Lower lobe of right lung (tissue), 2 donors: ENCODE measurements at places on chromosomes 5 and 9. TPM values are rescaled to one million over a fixed set of nuclear protein-coding genes. Genes with fewer than 3 reads are reported as not detected.

The C5orf46 gene
- not detected for total RNA-seq

DNA sequence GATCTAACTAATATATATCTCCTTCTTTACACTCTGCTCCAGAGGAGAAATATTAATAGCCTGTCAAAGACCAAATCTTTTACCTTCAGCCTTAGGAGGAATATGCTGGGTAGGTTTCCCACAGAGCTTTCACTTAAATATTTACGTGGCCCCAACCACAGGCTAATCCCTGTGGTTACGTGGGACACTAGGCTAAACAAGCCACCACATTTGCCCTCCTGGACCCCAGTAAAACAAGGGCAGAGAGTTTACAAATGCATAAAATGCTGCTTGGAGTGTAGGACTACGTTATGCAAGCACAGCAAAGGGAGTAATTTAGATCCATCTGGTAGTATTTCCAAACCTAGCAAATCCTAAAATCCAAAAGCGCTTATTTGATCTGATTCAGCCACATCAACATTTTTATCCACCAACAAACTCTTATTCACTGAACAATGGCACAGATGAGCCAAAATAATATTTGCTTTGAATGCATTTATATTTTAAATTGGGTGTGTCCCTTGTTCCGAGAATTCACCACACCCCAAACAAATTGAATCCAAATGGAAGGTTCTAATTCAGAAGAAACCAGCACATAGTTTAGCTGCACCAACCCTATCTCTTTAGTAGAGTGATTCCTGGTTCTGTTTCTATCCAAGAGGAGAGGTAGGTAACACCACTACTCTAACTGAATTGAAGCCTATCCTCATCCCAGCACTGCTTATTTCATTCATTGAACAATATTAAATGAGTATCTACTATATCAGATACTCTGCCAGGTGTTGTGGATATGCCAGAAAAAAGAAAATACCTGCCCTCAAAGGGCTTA lies 179.0 kb downstream of the TSSK1B start:
- H3K4me1 ChIP-seq = peaks cover 32% of the 10 kb centered on the region
- no peak overlapping the region for H3K4me3 ChIP-seq
- no peak overlapping the region for H3K27ac ChIP-seq
- no peaks in the 10 kb centered on the region for H3K36me3 ChIP-seq
- no peaks in the 10 kb centered on the region for H3K27me3 ChIP-seq

The FNBP1 gene
- total RNA-seq = 61.1 TPM

The PARP8 gene
- total RNA-seq = 54.6 TPM

The N4BP3 gene
- total RNA-seq = 7.9 TPM

GRCh38 chr5:147084702-147085101 lies 150.1 kb upstream of the STK32A start:
- no peak overlapping the region for H3K4me3 ChIP-seq
- H3K27me3 ChIP-seq = no peaks in the 10 kb centered on the region
- DNase-seq = no peak
- H3K4me1 ChIP-seq = no peaks in the 10 kb centered on the region

- no peak overlapping the region for H3K27ac ChIP-seq
- no peaks in the 10 kb centered on the region for H3K36me3 ChIP-seq
- peaks cover 14% of the 10 kb centered on the region for H3K4me1 ChIP-seq
- DNase-seq = peak; percentile 43
- no peak overlapping the region for H3K4me3 ChIP-seq
Measured at GRCh38 chr9:126704157-126704891, 90.6 kb downstream of the LMX1B start.

GRCh38 chr9:2286825-2287455 lies 271.8 kb downstream of the SMARCA2 start:
- no peak for DNase-seq
- H3K36me3 ChIP-seq = no peaks in the 10 kb centered on the region
- H3K4me3 ChIP-seq = no peak overlapping the region
- no peaks in the 10 kb centered on the region for H3K27me3 ChIP-seq
- no peak overlapping the region for H3K27ac ChIP-seq

GRCh38 chr5:133824661-133825254 lies 143.7 kb downstream of the C5orf15 start:
- H3K36me3 ChIP-seq = no peaks in the 10 kb centered on the region
- no peak overlapping the region for H3K27ac ChIP-seq
- H3K4me3 ChIP-seq = no peak overlapping the region
- H3K4me1 ChIP-seq = peaks cover 20% of the 10 kb centered on the region
- DNase-seq = no peak

GRCh38 chr9:78304357-78304756 lies 7.4 kb downstream of the PSAT1 start:
- peaks cover 14% of the 10 kb centered on the region for H3K27me3 ChIP-seq
- peaks cover 3% of the 10 kb centered on the region for H3K36me3 ChIP-seq
- no peak overlapping the region for H3K27ac ChIP-seq

The BHMT2 gene
- 3.9 TPM for total RNA-seq

DNA sequence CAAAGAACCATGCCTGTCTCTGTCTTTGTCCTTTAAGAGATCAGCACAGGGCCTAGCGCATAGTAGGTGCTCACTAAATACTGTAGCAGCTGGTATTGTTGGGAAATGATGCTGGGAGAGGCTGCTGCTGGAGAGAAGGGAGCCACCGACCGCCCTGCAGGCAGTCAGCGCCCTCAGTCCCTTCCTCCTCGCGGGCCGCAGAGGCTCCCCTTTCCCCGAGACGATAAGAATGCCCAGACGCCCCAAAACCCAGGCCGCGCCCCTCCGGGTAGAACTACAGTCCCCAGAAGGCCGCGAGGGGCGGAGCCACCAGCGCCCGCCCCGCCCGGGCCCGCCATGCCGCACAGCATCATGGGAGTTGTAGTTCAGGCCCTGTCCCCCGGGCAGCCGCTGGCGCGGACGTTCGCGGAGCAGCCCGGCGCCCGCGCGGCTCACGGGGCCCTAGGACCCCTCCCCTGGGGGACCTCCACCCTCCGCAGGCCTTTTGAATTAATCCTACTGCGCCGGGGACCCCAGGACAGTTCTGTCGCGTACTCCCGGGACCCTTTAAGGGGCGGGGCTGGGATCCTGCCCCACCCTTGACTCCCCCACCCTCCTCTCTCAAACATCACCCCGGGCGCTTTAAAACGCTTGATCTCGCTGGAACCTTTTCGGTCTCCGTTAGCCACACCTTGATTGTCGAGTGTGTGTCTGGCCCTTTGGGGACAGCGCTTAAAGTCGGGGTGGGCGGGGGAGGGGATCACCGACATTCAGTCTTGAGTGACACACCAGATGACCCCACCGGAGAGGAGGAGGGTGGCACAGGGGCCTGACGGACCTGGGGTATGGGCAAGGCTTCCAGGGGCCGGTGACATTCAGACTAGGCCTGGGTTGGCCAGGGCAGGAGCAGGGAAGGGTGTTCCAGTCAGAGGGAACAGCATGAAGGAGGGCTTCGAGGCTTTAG lies 24.8 kb upstream of the IER5L start:
- no peaks in the 10 kb centered on the region for H3K36me3 ChIP-seq
- H3K4me1 ChIP-seq = no peaks in the 10 kb centered on the region
- peak overlapping the region; percentile 73 for H3K4me3 ChIP-seq
- H3K27me3 ChIP-seq = no peaks in the 10 kb centered on the region
- peak overlapping the region; percentile 98 for H3K27ac ChIP-seq

The GADD45G gene
- total RNA-seq = 14.4 TPM

DNA sequence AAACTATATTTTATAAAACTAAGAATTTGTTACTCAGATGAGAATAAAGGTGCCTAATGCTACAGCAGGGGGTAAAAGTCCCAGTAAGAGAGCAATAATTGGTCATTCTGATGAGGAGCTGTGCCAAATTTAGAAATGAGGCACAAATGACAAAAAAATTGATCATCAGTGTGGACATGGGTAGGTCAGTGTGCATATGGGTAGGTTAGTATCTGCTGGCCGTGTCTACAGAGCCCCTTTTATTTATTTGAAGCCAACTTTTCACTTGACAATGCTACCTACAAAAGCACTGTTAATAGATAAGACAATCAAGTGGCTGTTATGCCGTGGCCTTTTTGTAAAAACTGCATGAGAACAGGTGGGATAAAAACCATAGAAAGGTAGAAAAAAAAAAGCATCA lies 454.6 kb downstream of the RAB3C start:
- H3K4me1 ChIP-seq = peaks cover 31% of the 10 kb centered on the region
- peak overlapping the region; percentile 67 for H3K4me3 ChIP-seq
- H3K36me3 ChIP-seq = no peaks in the 10 kb centered on the region
- H3K27me3 ChIP-seq = no peaks in the 10 kb centered on the region
